HCEC 1CT (cell line): ENCODE measurements at places on chromosomes 7 and 10.
A peak's percentile ranks its signal among the peaks of the same experiment; 100 is the strongest.

DNA sequence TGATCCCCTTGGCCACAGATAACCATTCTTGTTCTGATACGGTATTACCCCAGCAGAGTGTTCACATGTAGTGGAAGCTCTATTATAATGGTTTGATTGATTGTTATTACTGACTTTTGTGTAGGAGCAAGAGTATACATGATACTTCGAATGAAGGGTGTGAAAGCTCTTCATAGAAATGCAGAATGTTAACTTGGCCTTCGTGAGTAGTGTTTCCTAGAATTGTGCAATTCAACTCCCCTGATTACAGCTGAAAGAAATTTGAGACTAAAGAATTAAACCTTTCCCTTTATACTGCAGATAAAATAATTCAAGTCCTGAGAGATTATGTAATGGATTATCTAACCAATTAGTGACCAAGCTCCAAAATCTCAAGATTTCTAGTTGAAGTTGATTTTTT is 38.2 kb downstream of the MKLN1 start:
- DNase-seq = no peak

DNA sequence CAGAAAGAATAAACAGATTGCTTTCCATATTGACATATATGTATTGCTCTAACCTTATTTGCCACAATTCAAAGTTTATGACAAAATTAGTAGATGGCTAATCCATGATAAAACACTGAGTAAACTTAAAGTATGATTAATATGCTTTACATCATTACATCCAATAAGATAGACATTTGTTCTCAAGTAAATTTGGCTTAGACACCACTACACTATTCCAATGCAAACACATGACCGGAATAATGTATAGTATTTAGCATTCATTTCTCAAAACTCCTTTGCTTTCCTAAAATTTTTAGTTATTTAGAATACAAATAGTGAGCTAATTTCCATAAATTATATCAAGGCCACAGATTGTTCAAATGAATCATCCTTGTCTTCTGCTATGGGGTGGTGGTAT is 20.2 kb downstream of the SEM1 start:
- DNase-seq = no peak

- DNase-seq = peak; percentile 24
Measured at GRCh38 chr7:151013733-151014497, 10.4 kb downstream of the ATG9B start.

DNA sequence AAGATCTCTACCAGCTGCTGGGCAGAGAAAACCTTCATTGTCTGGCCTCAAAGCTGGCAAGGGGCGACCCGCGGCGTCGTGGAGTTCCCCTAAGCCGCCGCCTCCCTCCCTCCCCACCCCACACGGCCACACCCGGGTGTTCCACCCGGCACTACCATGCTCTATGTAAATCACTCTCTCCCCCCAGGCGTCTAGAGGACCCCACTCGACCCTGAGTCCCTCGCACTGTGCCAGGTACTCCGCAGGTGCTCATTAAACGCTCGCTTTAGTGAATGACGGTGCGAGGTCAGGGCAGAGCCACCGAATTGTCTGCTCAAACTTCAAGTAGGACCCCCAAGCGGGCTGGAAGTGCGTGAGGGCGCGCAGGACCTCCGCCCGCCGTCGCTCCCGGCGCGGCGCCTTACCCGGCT is 628 bp downstream of the PARP12 start:
- DNase-seq = no peak

DNA sequence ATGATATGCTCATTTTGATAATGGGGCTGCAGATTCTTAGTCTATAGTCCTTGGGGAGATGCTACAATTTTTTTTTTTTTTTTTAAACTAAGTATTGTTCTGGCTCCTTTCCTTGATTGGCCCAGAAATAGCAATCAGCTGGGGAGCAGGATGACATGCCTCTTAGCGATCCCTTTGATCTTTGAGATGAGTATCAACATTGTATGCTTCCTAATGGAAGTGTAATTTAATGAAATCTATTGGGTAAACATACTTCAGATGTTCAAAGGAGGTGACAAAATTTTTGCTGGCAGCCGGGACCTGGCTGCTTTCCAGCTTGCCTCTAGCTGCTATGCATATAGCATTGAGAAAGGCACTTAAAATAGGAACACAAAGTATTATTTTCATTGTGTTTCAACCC is 43.5 kb downstream of the VTI1A start:
- peak; percentile 1 for DNase-seq

GRCh38 chr7:128954150-128954549 is 16.4 kb downstream of the IRF5 start:
- DNase-seq = no peak
